ENCODE measurements at places on chromosomes 4 and X.

GRCh38 chrX:128310912-128311311 is 258.7 kb upstream of the ACTRT1 start:
- no peak for DNase-seq

DNA sequence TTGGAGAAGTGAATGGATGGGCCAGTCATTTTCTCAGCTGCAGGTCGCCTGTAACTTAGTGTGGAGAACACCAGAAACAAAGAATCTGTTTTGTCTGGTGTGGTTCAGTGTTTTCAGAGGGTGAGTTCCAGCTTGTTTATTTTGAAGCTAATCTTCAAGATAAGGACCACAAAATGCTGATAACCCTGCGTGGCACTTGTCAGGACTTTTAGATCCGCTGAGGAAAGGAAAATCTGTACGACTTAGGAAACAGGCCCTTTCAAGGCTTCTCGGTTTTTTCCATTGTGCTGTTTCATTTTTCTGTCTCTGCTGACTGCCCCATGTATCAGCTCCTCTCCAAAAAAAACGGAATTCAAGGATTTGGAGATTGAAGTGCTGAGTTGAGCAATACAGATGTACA is 8.7 kb upstream of the ANAPC4 start:
- DNase-seq = no peak

GRCh38 chrX:102712216-102712966 is at the start of gene GPRASP2:
Gene GPRASP2 (plus strand): TSS chrX:102712448. CDS start chrX:102714870, 2,422 bp downstream.
- DNase-seq = no peak

DNA sequence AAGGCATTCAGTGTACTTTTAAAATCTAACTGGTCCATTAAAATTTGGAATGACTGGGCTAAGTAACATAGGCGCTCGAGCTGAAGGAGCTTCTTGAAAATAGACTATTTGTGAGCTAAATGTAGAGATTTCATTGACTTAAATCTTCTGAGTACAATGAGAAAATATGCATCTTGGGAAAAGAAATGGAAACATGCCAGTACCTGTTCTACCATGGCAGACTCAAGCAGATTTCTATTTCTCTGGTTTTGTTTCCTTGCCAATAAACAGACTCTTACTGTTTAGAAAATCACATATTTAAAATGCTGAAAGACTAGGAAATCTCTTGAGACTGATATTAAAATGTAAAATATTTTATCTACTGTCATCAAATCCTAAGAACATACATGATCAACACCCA is 678.1 kb downstream of the FAT4 start:
- no peak for DNase-seq

GRCh38 chr4:139854668-139855403 is 189.2 kb downstream of the MGST2 start:
- DNase-seq = no peak

- no peak for DNase-seq
These were observed 3.7 kb upstream of the PIR start for GRCh38 chrX:15496824-15497223.

DNA sequence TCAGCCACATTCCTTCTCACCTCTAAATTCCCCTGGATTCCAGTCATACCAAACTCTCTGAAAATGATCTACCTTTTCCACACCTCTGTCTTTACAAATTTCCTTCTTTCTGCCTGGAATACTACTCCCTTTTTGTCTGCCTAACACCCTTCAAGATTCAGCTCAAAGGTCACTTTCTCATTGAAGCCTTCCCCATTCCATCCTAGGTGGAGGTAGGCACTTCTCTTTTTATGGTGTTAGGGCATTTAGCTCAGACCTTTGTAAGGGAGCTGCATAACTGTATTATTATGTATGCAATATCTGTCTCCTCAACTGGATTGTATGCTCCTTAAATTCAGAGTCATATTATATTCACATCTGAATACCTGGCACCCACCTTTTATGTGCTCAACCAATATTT is 137.7 kb downstream of the RCHY1 start:
- no peak for DNase-seq

GRCh38 chr4:34193451-34194154 is 2050.7 kb downstream of the ARAP2 start:
- no peak for DNase-seq

All from right atrium auricular region (tissue), 2 donors.